ENCODE measurements at places on chromosomes 3 and 15.

GRCh38 chr3:212432-212831 lies 15.9 kb downstream of the CHL1 start:
- no peak for DNase-seq

- DNase-seq = no peak
Measured at GRCh38 chr15:88038261-88038660, 218.3 kb downstream of the NTRK3 start.

GRCh38 chr15:85423256-85423655 lies 42.9 kb downstream of the AKAP13 start:
- no peak for DNase-seq

GRCh38 chr15:83285979-83286553 lies 1.6 kb upstream of the BNC1 start:
- no peak for DNase-seq

- no peak for DNase-seq
Measured at GRCh38 chr3:86594838-86595237, 396.1 kb downstream of the VGLL3 start.

Data from stimulated activated CD8-positive, alpha-beta memory T cell treated with anti-CD3 and anti-CD28 coated beads, Interleukin-2, amount 100 ng/mL, for 48 hours (primary cell).